GM23338 (cell line): ENCODE measurements at places on chromosomes 7 and 10. TPM values are rescaled to one million over a fixed set of nuclear protein-coding genes. Genes with fewer than 3 reads are reported as not detected.

MEOX2 gene
- 0.42 and 0.50 TPM in 2 replicates for polyA plus RNA-seq

IGFBP1 gene
- not detected in 2 replicates for polyA plus RNA-seq

BBS9 gene
- 21.9 and 27.2 TPM in 2 replicates for polyA plus RNA-seq

PLAC9 gene
- 11.0 and 14.4 TPM in 2 replicates for polyA plus RNA-seq

FBXL13 gene
- polyA plus RNA-seq = 1.2 and 1.3 TPM in 2 replicates

GRM3 gene
- polyA plus RNA-seq = 0.40 and 0.79 TPM in 2 replicates

FGF8 gene
- polyA plus RNA-seq = 1.6 and 2.7 TPM in 2 replicates

HOXA3 gene
- not detected in 2 replicates for polyA plus RNA-seq

RBP4 gene
- 0.47 and 0.79 TPM in 2 replicates for polyA plus RNA-seq

GGCT gene
- 197 and 229 TPM in 2 replicates for polyA plus RNA-seq
